Neuronal stem cell (in vitro differentiated cells): ENCODE measurements at places on chromosomes 12 and 14.

DNA sequence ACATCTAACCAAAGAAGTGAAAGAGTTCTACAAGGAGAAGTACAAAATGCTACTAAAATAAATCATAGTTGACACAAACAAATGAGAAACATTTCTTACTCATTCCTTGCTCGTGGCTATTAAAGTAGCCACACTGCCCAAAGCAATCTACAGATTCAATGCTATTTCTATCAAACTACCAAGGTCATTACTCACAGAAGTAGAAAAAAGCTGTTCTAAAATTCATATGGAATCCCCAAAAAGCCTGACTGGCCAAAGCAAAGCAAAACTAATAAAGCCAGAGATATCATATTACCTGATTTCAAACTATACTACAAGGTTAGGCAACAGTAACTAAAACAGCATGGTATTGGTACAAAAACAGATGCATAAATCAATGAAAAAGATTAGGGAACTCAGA is 305.6 kb downstream of the RPAP3 start:
- no peak for DNase-seq
- no peaks in the 10 kb centered on the region for H3K27me3 ChIP-seq
- no peaks in the 10 kb centered on the region for H3K36me3 ChIP-seq
- H3K4me1 ChIP-seq: no peaks in the 10 kb centered on the region

- no peak overlapping the region for H3K27ac ChIP-seq
- no peak for DNase-seq
- no peak overlapping the region for H3K4me3 ChIP-seq
- no peaks in the 10 kb centered on the region for H3K4me1 ChIP-seq
- H3K36me3 ChIP-seq: no peaks in the 10 kb centered on the region
Measured at GRCh38 chr14:99287269-99287942, 15.4 kb upstream of the BCL11B start.

- no peak for DNase-seq
- H3K4me1 ChIP-seq: peaks cover 14% of the 10 kb centered on the region
- H3K27ac ChIP-seq: peak overlapping the region; percentile 94
- H3K27me3 ChIP-seq: no peaks in the 10 kb centered on the region
Measured at GRCh38 chr14:21072031-21072473, 1.9 kb downstream of the ARHGEF40 start.

GRCh38 chr14:91332986-91333649 is 84.5 kb downstream of the CCDC88C start:
- H3K4me1 ChIP-seq: peaks cover 10% of the 10 kb centered on the region
- H3K27ac ChIP-seq: no peak overlapping the region
- H3K36me3 ChIP-seq: peaks cover 23% of the 10 kb centered on the region
- H3K27me3 ChIP-seq: no peaks in the 10 kb centered on the region
- H3K4me3 ChIP-seq: no peak overlapping the region

DNA sequence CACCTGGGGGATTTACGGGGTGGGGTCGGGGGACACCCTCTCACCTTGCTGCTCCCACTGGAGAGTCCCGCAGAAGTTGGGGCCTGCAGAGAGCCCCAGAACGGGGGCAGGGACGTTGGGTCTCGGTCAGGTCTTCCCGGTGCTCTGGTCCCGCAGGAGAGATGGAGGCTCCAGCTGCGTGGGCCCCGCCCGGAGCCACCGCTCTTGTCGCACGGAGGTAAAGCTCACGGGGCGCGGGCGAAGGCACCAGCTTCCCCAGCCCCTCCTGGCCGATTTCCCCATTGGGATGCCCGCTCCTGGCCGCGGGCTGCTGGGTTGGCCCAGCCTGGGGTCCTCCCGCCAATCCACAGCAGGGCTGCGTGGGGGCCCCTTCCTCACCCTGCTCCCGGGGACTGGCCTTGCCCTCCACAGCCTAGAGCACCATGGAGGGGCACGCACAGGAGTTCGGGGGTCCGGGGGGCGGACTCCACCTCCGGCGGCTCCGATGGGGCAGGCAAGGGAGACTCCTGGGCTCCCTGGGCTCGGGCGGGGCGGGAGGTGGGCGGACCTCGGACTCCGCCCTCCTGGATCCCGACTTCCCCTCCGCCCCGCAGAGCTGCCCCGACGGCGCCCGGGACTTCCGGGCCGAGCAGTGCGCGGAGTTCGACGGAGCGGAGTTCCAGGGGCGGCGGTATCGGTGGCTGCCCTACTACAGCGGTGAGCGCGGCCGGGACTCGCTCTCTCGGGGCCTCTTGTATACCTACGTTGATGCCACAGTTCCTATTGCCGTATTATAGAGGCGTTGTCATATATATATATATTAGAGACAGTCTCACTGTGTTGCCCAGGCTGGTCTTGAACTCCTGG is 8.4 kb downstream of the PAPLN start:
- H3K36me3 ChIP-seq: no peaks in the 10 kb centered on the region
- H3K27ac ChIP-seq: no peak overlapping the region
- peaks cover 15% of the 10 kb centered on the region for H3K4me1 ChIP-seq
- H3K27me3 ChIP-seq: no peaks in the 10 kb centered on the region

DNA sequence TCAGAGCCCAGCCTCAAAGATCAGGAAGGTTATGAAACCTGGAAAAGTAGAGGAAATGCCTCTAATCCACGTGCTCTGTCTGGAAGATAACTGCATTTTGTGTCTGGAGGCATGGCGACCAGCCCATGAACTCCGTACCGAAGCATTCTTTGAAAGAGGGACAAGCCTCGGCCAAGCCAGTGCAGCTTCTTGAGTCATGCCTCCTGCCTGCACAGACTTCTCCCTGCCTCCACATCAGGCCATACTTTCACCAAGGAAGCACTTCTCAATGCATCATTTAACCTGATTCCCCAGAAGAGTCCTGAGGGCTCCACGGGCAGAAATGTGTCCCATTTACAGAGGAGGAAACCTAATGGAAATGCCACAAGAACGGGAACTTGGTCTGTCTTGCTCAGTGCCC is 3.4 kb downstream of the ACTN1 start:
- no peak for DNase-seq
- H3K27ac ChIP-seq: no peak overlapping the region
- H3K4me1 ChIP-seq: peaks cover 28% of the 10 kb centered on the region
- H3K27me3 ChIP-seq: no peaks in the 10 kb centered on the region
- H3K36me3 ChIP-seq: peaks cover 64% of the 10 kb centered on the region

DNA sequence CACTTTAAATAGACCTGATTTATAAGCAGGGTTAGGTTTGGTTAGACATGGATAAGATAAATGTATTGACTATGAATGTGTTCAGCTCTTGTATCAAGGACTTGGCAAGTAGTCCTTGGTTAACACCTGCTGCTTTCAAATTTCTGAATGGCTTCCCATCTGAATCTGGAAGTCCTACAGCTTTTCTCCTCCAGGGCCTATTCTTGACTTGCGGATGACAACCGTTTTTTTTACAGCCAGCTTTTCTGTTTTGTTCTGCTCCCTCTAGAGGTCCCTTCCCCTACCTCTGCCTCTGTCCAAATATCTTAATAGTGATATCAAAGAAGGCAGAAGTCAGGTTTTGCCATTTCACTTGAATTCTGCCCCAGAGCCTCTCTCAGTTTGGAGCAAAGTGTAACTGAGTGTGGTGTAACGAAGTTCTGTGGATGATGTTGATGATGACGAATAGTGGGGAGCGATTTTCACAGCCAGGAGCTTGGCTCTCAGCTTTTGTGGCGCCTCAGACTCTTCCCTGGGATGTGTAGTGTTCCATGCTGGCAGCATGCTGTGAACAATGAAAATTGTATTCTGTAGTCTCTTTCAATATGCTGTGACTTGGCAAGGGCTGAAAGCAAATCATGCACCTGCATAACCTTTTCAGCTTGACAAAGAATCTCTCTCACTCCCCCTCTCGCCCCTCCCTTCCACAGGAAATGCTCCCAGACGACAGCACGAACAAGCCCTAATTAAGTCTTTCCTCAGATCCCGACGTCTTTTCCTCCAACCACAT is 5.0 kb upstream of the SLC4A8 start:
- H3K27ac ChIP-seq: peak overlapping the region; percentile 22
- no peak for DNase-seq
- H3K36me3 ChIP-seq: no peaks in the 10 kb centered on the region

DNA sequence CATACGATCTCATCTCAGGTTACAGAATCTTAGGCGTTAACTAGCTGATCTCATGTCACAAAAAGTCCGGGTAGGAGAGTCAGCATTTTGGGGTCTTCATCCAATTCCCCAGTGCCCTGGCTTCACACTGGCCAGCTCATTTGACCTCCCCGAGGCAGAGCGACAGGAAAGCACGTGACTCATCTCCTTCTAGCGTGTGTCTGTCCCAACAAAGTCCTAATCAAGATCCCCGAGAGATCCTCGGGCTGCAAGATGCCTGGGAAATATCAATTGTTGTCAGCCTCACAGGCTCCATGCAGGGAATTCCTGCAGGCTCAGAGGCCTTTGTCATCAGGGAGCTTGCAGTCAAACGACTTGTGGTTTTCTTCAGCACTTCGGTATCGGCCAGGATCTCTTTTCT is 57.5 kb downstream of the ZNF664 start:
- H3K36me3 ChIP-seq: no peaks in the 10 kb centered on the region
- DNase-seq: no peak
- no peak overlapping the region for H3K4me3 ChIP-seq
- peak overlapping the region; percentile 4 for H3K27ac ChIP-seq
- H3K27me3 ChIP-seq: no peaks in the 10 kb centered on the region

- no peaks in the 10 kb centered on the region for H3K27me3 ChIP-seq
- peaks cover 15% of the 10 kb centered on the region for H3K4me1 ChIP-seq
- no peaks in the 10 kb centered on the region for H3K36me3 ChIP-seq
- H3K4me3 ChIP-seq: no peak overlapping the region
Measured at GRCh38 chr14:101235335-101236103, 325.8 kb upstream of the DIO3 start.

- no peak overlapping the region for H3K27ac ChIP-seq
- no peak overlapping the region for H3K4me3 ChIP-seq
- no peaks in the 10 kb centered on the region for H3K27me3 ChIP-seq
- H3K4me1 ChIP-seq: peaks cover 5% of the 10 kb centered on the region
- no peak for DNase-seq
Measured at GRCh38 chr12:49020441-49020840, 1.9 kb upstream of the PRKAG1 start.

GRCh38 chr12:2194571-2194970 is 141.8 kb downstream of the CACNA1C start:
- peaks cover 24% of the 10 kb centered on the region for H3K4me1 ChIP-seq
- H3K27ac ChIP-seq: no peak overlapping the region
- H3K36me3 ChIP-seq: peaks cover 6% of the 10 kb centered on the region
- H3K4me3 ChIP-seq: no peak overlapping the region
- H3K27me3 ChIP-seq: no peaks in the 10 kb centered on the region

GRCh38 chr14:77710364-77710763 is 2.5 kb downstream of the SLIRP start:
- no peak overlapping the region for H3K4me3 ChIP-seq
- H3K36me3 ChIP-seq: peaks cover 56% of the 10 kb centered on the region
- no peak overlapping the region for H3K27ac ChIP-seq
- H3K4me1 ChIP-seq: peaks cover 4% of the 10 kb centered on the region
- no peak for DNase-seq

DNA sequence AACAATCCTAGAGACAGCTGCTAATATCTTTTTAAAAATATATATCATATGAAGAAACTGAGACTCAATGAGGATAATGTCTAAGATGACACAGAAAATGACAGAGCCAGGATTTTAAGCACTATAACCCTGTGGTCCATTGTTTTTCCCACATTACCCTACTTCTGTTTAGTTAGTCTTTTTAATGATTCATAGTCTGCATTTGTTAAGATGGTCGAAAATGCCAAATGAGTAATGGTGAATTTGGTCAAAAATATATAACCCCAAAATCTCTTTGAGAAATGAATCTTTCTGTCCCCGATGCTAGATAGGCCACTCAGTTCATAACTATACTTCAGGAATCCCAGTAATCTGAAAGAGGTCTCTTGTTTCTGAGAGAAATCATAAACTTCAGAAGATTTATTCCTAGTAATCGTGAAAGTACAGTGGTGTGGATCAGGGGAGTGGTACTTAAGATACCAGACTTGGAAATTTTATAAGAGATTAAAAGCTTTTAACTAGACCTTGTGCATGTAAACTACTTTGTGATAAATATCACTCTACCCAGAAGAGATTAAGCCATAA is 10.8 kb downstream of the RTRAF start:
- H3K27me3 ChIP-seq: no peaks in the 10 kb centered on the region
- no peak overlapping the region for H3K27ac ChIP-seq
- H3K36me3 ChIP-seq: peaks cover 100% of the 10 kb centered on the region
- peaks cover 2% of the 10 kb centered on the region for H3K4me1 ChIP-seq

DNA sequence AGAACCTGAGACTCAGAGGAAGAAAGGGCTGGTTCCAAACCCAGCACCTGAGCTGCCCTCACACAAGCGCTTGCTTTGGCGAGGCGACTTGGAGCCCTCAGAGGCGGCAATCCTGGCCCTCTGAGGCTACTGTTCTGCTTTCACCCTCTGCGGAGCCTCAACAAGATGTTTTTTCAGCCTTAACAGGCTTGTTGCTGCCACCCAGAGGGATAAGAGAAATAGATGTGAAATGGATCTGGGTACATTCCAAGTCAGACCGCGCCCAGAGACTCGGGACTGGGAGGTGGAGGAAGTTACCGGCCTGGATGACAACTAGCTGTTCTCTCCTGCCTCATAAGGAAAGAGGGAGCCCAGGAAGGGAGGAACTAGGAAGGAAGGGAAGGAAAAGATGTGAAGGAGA is 89.6 kb downstream of the TTC7B start:
- peaks cover 2% of the 10 kb centered on the region for H3K4me1 ChIP-seq
- H3K27me3 ChIP-seq: no peaks in the 10 kb centered on the region
- no peak overlapping the region for H3K4me3 ChIP-seq

- H3K4me3 ChIP-seq: no peak overlapping the region
- H3K27me3 ChIP-seq: no peaks in the 10 kb centered on the region
- H3K27ac ChIP-seq: no peak overlapping the region
- peaks cover 8% of the 10 kb centered on the region for H3K36me3 ChIP-seq
- H3K4me1 ChIP-seq: no peaks in the 10 kb centered on the region
Measured at GRCh38 chr12:89494411-89495231, 30.0 kb downstream of the GALNT4 start.

- no peaks in the 10 kb centered on the region for H3K27me3 ChIP-seq
- no peak overlapping the region for H3K4me3 ChIP-seq
- DNase-seq: no peak
Measured at GRCh38 chr12:47110718-47111391, 31.1 kb upstream of the AMIGO2 start.

- peaks cover 3% of the 10 kb centered on the region for H3K4me1 ChIP-seq
- H3K27ac ChIP-seq: no peak overlapping the region
- no peak for DNase-seq
- no peak overlapping the region for H3K4me3 ChIP-seq
- no peaks in the 10 kb centered on the region for H3K27me3 ChIP-seq
- H3K36me3 ChIP-seq: no peaks in the 10 kb centered on the region
Measured at GRCh38 chr14:71166180-71166837, 259.1 kb downstream of the PCNX1 start.

- peaks cover 4% of the 10 kb centered on the region for H3K4me1 ChIP-seq
- peaks cover 23% of the 10 kb centered on the region for H3K36me3 ChIP-seq
- H3K27ac ChIP-seq: no peak overlapping the region
- H3K27me3 ChIP-seq: no peaks in the 10 kb centered on the region
- DNase-seq: no peak
Measured at GRCh38 chr14:103908580-103908979, 19.7 kb upstream of the TDRD9 start.

- H3K4me3 ChIP-seq: no peak overlapping the region
- no peaks in the 10 kb centered on the region for H3K36me3 ChIP-seq
- no peak for DNase-seq
- H3K4me1 ChIP-seq: no peaks in the 10 kb centered on the region
Measured at GRCh38 chr12:70069221-70070105, 173.8 kb upstream of the CNOT2 start.
